Upper lobe of right lung (tissue), 1 donor: ENCODE measurements at places on chromosomes 12 and 14. TPM values are rescaled to one million over a fixed set of nuclear protein-coding genes. Genes with fewer than 3 reads are reported as not detected.

The KLRG1 gene
- total RNA-seq = 3.3 TPM

The LIN7A gene
- total RNA-seq = 18.9 TPM

The PPP1R1A gene
- total RNA-seq = not detected

- H3K4me1 ChIP-seq = no peaks in the 10 kb centered on the region
- no peak overlapping the region for H3K27ac ChIP-seq
- no peaks in the 10 kb centered on the region for H3K36me3 ChIP-seq
- H3K27me3 ChIP-seq = no peaks in the 10 kb centered on the region
Observed at GRCh38 chr14:38743966-38744584, 359.0 kb downstream of the SEC23A start.

- H3K36me3 ChIP-seq = no peaks in the 10 kb centered on the region
- H3K4me3 ChIP-seq = no peak overlapping the region
- no peak overlapping the region for H3K27ac ChIP-seq
- H3K27me3 ChIP-seq = no peaks in the 10 kb centered on the region
- peak; percentile 36 for DNase-seq
- peaks cover 10% of the 10 kb centered on the region for H3K4me1 ChIP-seq
Observed at GRCh38 chr12:117412465-117413188, 51.2 kb upstream of the NOS1 start.
